Mammary microvascular endothelial cell (primary cell): ENCODE measurements at places on chromosomes 5 and 9. TPM values are rescaled to one million over a fixed set of nuclear protein-coding genes. Genes with fewer than 3 reads are reported as not detected.

The LCN12 gene
- total RNA-seq = not detected in 2 replicates

The CCNB1 gene
- 192 and 237 TPM in 2 replicates for total RNA-seq

The SLC9A3 gene
- total RNA-seq = 4.0 and 4.2 TPM in 2 replicates

The FBN2 gene
- 1.4 and 1.7 TPM in 2 replicates for total RNA-seq

The PCDHB6 gene
- not detected in 2 replicates for total RNA-seq

The GALNT10 gene
- 36.5 and 38.0 TPM in 2 replicates for total RNA-seq

The FAM193B gene
- total RNA-seq = 19.7 and 20.1 TPM in 2 replicates

The LRRC19 gene
- not detected in 2 replicates for total RNA-seq

The NR5A1 gene
- total RNA-seq = not detected in 2 replicates
